ENCODE measurements at places on chromosomes 5 and 9. TPM values are rescaled to one million over a fixed set of nuclear protein-coding genes. Genes with fewer than 3 reads are reported as not detected.
A peak's percentile ranks its signal among the peaks of the same experiment; 100 is the strongest.

GRCh38 chr9:9623506-9623905 is 989.3 kb downstream of the PTPRD start:
- no peak overlapping the region for H3K27ac ChIP-seq
- H3K4me3 ChIP-seq: no peak overlapping the region
- no peak for DNase-seq
- no peaks in the 10 kb centered on the region for H3K27me3 ChIP-seq
- no peaks in the 10 kb centered on the region for H3K36me3 ChIP-seq
- H3K4me1 ChIP-seq: no peaks in the 10 kb centered on the region

The TIGD6 gene
- total RNA-seq: 3.8 TPM

DNA sequence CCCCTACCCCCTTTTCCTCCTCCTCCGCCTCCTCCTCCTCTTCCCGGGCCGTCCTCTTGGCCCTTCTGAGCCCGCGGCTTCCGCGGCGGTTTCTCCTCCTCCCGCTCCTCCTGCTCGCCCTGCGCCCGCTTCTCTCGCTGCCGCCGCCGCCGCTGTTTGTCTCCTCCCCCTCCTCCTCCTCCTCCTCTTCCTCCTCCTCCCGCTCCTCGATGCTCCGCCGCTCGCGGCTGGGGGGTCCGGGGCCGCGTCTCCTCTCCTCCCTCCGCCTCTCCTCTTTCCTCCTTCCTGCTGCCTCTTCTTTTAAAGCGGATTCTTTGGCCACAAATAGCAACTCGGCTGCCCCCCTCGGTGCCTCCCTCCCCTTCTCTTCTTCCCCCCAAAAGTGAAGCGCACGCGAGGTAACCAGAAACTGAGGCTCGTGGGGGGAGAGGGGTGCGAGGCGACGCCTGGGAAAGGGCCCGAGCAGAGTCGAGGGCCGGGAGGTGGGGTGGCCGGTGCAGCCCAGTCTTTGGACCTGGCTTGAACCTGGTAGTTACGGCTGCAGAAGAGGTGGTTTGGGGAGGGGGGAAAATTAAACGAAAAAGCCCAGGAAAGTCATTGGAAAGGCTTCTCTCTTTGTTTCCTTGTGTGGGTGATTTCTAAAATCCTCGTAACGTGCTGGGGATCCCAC is 1058.5 kb upstream of the DMAC1 start:
- peak overlapping the region; percentile 56 for H3K4me3 ChIP-seq
- no peaks in the 10 kb centered on the region for H3K4me1 ChIP-seq
- no peaks in the 10 kb centered on the region for H3K36me3 ChIP-seq
- no peak for DNase-seq
- peaks cover 15% of the 10 kb centered on the region for H3K27me3 ChIP-seq

GRCh38 chr5:35194635-35195471 is 35.4 kb downstream of the PRLR start:
- H3K27ac ChIP-seq: no peak overlapping the region
- no peak overlapping the region for H3K4me3 ChIP-seq
- peaks cover 81% of the 10 kb centered on the region for H3K27me3 ChIP-seq
- DNase-seq: no peak

GRCh38 chr9:130030651-130031127 is 12.3 kb downstream of the FNBP1 start:
- no peak for DNase-seq
- H3K27ac ChIP-seq: no peak overlapping the region
- no peak overlapping the region for H3K4me3 ChIP-seq

The LIX1 gene
- total RNA-seq: not detected

The HRH2 gene
- not detected for total RNA-seq

DNA sequence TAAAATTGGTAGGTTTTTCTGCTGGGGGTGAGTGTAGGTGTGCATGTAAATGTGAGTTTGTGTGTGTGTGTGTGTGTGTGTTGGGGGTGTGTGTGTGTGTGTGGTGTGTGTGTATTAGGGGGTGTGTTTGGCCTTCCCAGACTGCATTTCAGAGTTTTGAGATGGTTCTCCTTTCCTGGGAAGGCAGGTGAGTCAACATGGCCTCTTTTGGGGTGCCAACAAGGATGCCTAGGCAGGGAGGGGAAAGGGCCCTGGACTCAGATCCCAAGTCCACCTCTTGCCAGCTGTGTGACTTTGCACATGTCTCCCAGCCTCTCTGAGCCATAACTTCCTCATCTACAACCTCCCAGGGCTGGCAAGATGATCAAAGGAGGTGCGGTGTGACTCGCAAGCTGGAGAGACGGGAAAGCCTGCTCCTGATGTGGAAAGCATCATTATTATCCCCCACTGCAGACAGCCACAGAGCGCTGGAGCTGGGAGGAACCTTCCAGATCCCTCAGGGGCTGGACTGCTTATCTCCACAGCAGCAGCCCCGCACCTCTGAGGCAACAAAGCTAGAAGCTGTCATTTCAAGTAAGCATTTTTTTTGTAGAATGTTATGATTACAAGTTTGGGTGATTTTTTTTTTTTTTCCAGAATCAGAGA is 63.5 kb upstream of the TBC1D2 start:
- H3K27ac ChIP-seq: no peak overlapping the region
- peak; percentile 8 for DNase-seq
- H3K36me3 ChIP-seq: no peaks in the 10 kb centered on the region
- no peak overlapping the region for H3K4me3 ChIP-seq
- H3K27me3 ChIP-seq: no peaks in the 10 kb centered on the region

All from PC-3 (cell line).